ENCODE measurements at places on chromosomes 3 and 15.
A peak's percentile ranks its signal among the peaks of the same experiment; 100 is the strongest.

GRCh38 chr15:66233487-66234415, 19.8 kb downstream of the MEGF11 start:
- no peak for DNase-seq

- no peak for DNase-seq
Measured at GRCh38 chr3:172276103-172276502, 172.2 kb downstream of the GHSR start.

- no peak for DNase-seq
Measured at GRCh38 chr3:64327100-64327804, 102.0 kb upstream of the PRICKLE2 start.

DNA sequence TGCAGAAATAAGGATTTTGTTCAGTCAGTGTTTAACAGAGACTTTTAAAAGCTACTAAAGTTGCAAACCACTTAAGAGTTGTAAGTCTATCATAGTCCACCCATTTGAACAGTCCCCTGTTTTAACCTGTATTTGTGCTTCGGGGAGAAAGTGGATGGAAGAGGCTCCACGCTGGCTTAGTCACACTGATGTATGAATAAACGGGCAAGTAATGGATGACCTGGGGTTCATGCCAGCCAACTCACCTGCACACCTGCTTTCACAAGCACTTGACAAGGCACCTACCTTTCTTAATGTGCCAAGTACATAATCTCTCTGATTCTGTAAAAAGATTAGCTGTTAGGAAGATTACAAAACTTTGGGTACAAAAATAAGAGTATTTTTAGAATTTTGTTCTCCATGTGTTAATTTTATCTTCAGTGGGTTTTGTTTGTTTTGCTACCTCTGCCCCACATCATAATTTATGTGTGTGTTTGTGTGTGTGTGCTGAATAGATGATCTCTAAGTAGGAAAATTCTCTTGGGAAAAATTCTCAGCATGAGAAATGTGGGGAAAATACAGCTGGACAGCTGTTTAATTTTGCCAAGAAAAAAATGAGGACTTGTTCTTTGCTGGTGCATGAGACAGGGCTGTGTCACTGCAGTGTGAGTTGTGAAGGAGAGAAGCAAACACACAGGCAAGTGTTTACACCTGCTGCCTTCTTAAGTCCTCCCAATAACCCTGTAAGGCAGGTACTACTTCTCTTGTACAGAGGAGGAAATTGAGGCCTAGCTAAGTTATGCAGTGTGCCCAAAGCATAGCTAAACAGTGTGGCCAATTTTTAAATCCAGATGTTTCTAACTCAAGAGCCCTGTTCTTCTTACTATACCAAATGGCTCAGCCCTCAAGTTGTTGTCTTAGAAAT, 181.2 kb upstream of the IL12A start:
- no peak for DNase-seq

- DNase-seq = no peak
Measured at GRCh38 chr3:64141476-64141875, 83.8 kb downstream of the PRICKLE2 start.

DNA sequence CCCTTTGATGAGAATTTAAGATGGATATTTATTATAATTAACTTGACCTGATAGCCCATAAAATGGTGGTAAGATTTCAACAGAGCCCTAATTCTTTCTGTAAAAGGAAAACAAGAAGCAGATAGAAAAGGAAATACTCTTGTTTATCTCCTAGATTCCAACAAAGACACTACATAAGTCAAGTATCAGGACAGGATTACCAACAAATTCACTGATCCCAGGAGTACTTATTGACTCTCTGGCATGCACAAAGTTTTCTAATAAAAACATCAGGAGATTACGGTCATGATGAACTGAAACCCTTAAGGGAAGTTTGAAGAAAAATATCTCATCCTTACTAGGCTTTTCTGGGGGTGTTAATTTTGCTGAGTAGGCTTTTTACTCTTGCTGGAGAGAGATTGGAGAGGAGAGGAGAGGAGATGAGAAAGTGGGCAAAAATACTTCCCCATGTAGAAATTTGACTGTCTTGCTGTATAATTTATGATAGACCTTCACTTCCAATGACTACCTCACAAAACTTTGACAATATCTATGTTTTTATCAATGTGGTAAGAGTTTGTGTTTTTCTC, 43.1 kb upstream of the SLC24A5 start:
- no peak for DNase-seq

DNA sequence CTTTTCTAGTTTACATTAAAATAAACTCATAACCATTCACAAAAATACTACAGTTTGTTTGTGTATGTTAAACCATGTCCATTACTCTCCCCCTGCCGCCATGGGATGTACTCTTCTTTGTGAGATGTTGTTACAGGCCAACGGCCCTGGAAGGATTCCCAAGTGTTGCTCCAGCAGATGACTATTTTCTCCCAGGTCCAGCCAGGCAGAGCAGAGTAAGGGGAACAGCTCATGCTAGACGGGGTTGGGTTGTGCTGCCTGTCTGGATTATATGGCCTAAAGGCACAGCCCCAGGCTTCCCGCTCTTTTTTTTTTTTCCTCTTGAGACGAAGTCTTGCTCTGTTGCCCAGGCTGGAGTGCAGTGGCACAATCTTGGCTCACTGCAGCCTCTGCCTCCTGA, 24.5 kb upstream of the SLCO2A1 start:
- no peak for DNase-seq

GRCh38 chr3:193981504-193981903, 154.4 kb upstream of the HES1 start:
- no peak for DNase-seq

DNA sequence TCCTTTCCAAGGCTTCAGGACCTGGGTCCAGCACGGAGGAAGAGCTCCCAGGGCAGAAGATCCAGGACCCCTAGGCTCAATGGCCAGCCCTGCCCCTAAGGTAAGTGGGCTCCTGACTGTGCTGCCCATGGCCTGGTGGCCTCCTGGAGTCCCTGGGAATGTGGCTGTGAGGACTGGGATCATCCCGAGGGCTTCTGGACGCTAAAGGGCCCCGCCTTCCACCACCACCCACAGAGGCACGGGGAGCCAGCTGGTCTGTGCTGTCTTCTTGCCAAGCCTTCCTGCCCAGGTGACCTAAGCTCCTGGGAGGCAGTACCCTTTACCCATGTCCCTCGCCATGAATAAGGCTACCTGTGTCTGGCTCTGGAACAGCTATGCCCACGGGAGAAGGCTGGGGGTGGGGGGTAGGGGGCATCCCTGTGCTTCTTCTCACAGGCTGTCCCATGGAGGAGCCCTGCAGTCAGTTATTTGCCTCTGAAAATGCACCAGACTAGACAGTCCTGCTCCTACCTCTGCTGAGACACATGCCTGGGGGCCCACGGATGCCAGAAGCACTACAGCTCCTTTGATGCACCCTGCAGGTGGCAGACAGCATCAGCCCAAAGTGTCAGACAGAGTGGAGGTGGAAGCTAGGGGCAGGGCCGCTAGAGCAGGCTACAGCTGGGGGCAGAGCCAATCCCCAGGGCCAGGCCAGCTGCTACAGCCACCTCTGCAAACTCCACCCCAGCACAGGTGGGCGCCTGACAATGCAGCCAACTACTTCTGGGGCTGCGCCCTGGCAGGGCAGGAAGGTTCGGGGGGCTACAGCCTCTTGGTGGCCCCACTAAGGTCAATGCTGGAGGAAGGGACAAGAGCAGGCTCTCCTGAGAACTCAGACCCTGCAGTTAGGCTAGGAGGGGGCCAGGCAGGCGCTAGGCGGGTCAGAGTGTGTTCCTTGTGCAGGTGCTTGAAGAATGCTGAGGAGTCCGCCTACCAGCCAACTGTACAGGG, 90.9 kb downstream of the SEC22A start:
- no peak for DNase-seq

DNA sequence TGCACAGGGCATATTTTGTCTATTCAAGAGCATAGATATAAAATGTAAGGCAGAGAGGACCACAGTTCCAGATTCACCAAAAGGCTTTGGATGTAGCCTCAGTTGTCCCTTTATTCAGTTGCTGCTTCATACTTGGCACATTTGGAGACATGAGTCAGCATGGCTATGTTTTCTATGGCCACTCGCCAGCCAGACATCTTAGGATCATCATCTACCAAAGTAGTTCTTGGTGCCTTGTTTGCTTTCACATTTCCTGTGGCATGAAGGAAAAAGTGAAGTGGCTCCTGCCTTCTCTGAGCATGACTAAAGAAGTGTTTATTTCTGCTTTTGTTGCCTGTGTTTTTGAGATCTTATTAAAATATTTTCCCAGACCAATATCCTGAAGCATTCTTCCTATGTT, 7.2 kb downstream of the SUSD5 start:
- peak; percentile 60 for DNase-seq

DNA sequence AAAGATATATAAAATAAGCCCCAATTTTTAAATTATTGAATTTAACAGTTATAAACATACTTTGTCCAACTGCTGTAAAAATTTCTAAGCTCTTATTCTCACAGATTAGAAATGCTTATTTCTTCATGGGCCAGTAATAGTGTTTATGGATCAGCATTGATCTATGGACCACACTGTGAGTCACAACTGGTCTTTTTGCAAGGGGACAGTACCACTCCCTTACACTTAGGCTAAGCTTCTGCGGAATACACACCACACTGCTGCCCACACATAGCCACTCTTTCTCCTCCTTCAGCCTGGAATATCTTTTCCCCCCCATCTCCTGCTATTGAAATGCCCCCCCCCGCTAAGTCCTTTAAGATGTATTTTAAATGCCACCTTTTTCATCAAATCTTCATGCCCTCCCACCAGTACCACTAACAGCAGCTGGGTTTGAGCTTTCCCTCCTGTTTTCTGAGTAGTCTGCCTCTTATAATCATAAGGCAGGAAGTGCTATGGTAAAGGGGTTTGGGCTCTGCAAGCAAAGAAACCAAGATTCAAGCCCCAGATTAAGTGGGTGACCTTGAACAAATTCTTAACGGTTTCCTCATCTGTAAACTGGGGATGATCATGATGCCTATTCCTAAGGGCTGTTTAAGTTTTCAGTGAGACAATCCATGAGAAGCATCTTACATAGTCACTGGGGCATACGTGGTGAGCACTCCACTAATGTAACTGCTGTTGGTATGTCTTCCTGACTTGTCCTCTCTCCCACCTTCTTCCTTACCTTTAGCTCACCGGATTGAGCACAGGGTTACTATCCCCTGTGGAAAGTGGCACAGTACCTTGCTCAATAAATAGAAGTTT, 69.2 kb downstream of the DCUN1D1 start:
- DNase-seq = no peak

GRCh38 chr3:190502946-190503345, 10.9 kb upstream of the IL1RAP start:
- DNase-seq = no peak

DNA sequence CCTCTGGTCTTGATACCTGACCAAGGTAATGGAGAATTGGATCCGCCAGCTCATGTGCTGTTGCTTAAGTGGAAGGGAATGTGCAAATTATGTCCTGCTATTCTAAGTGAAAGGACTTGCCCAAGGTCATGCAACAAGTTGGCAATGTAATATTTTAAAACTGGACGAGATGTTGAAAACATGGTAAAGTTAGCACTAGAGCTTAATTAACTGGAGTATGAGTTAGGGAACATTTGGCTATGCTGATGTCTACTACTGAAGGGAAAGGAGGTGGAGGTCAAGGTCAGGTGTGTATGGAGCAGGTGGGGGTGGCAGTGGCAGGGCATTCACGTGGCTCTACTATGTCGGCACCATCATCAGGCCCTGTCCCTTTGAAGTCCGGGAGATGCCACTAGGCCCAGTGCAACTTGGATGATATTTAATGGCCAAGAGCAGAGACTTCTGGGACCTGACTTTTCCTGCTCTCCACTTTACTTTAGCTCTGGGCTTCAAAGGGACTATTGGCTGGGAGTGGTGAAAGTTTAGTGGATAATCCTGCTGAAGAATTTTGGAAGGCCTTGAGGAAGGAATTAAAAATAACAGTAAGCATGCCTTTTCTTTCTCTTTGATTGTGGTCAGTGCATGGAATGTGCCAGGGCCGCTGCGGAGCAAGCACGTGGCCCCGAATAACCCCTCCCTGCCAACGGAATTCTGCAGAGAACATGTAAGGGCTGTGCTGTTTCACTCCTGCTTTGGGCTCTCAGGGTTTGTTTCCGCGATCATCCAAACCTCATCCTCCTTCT, 14.9 kb downstream of the SMAD3 start:
- no peak for DNase-seq
